ENCODE measurements at places on chromosomes 1 and 21.

GRCh38 chr1:21344750-21345443, 54.6 kb upstream of the ECE1 start:
- DNase-seq: no peak

GRCh38 chr1:68723791-68724190, 226.9 kb upstream of the DEPDC1 start:
- no peak for DNase-seq

GRCh38 chr1:67169496-67169895, 3.2 kb downstream of the IL23R start:
- DNase-seq: no peak

DNA sequence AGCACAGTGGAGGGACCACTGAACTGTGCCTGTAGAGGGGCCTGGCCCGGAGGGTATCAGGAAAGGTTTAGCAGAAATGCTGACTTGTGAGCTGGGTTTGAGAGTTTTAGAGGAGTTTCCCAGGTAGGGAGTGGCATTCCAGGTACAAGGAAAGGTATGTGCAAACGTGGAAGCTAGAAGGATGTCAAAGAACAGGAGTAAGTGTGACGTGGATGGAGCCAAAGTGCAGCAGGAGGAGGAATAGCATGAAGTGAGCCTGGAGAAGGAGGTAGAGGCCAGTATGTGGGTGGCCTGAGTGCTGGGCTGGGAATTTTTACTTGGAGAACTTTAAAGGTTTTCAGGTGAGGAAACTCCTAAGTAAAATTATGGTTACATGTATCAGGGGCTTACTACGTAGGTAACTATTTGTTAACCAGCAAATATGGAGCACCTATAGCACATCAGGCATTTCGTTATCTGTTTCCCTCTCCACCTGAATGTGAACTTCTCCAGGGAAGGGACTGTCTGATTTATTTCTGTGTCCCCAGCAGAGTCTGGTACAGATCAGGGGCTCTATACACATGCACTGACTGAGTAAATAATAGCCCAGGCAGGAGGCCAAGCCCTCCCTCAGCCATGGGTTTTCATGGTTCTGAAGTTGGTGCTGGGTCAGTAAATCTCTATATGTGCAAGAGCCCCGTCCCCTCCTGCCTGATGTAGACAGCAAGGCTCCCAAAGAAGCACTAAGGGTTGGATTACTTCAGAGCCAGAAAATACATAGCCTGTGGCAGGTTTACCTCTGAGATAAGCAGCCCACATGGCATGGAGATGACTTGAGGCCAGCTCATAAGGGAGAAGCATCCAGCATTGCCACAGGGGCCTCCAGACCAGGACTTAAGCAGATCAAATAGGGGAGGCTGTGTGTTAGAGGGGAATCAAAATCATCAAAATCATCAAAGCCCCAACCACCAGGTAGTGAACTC, 43.4 kb downstream of the CDCP2 start:
- DNase-seq: no peak
